Stimulated activated CD8-positive, alpha-beta memory T cell treated with anti-CD3 and anti-CD28 coated beads, Interleukin-15, amount 100 ng/mL, for 48 hours (primary cell): ENCODE measurements at places on chromosomes 6 and 20.

DNA sequence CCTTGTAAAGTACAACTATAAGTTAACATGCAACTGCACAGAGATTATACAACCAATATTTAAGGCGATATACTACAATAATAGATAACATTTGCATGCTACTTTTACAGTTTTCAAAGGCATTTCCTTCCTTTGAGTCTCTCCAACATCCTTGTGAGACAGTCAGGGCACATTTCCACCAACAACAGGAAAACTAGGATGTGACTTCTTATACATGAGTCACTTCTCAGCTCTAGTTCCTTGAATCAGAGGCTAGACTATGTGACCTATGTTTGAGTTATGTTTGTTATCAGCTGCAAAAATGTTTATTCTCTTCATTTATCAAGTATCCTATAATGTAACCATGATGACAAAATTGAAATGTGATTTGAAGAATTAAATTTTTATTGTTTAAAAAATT is 51.7 kb upstream of the TFAP2D start:
- DNase-seq: no peak

GRCh38 chr6:155079985-155080452 is 84.9 kb downstream of the TIAM2 start:
- DNase-seq: peak; percentile 25

DNA sequence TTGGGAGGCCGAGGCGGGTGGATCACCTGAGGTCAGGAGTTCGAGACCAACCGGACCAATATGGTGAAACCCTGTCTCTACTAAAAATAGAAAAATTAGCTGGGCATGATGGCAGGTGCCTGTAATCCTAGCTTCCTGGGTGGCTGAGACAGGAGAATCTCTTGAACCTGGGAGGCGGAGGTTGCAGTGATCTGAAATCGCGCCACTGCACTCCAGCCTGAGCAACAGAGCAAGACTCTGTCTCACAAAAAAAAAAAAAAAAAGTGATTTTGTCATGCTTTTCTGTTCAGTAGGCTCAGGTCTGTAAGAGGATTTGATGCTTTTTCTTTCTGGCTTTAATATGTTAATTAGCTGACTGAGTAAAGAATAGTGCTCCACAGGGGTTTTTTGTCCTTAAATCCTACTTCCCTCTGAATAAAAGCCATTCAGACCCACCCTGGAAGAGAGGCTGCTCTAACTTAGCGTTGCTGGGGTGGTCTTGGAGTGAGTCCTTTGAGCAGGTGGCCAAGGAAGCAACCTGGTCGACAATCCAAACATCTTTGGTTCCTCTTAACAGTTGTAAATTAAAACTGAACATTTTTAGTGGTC is 19.0 kb downstream of the MCM8 start:
- DNase-seq: no peak

DNA sequence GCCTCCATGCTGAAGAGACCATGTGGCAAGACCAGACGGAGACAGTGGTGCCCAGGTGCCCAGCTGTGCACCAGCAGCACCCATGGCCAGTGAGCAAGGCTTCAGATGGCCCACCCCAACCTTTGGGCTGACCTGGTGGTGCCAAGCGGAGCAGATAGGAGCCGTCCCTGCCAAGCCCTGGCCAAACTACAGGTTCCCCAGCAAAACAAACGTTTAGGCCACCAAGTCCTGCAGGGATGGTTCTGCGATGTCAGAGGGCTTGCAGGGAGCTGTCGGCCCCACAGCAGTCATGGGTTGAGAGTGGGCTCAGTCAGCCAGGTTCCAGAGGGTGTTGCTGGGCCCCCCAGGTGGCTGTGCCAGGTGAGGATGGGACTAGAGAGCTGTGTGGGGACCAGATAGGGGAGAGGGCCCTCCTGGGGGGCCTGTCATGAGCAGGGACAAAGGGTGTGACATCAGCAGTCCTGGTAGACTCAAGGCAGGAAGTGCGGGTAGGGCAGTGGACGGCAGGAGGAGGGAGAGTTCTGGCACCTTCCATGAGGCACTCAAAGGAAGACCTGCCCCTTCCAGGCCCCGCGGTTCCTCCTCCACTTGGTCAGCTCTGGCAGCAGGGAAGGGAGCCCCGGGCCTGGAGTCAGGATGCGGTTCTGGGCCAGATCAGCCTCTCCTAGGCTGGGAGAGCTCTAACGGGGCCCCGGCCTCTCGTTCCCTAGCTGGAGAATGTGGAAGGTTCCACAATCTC is 342.4 kb downstream of the ZFAND3 start:
- DNase-seq: no peak

- DNase-seq: no peak
Measured at GRCh38 chr6:139248911-139249310, 42.9 kb downstream of the TXLNB start.

DNA sequence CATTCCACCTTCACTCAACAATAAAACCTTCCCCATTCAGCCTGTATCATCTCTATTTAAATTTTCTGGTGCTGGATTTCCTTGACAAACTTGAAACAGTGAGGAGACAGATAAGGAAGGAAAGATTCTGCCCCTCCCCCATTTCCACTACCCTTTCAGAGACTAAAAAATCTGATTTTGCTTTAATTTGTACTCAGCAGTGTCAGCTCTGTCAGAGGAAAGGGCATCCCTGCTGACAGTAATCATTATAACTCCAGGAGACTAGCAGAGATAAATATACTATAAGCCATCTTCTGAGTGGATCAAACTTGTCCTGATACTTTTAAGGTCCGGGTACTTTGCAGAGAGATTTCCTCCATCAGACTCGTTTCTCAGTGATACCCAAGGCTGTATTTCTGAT is 155.6 kb downstream of the SAMD5 start:
- no peak for DNase-seq

DNA sequence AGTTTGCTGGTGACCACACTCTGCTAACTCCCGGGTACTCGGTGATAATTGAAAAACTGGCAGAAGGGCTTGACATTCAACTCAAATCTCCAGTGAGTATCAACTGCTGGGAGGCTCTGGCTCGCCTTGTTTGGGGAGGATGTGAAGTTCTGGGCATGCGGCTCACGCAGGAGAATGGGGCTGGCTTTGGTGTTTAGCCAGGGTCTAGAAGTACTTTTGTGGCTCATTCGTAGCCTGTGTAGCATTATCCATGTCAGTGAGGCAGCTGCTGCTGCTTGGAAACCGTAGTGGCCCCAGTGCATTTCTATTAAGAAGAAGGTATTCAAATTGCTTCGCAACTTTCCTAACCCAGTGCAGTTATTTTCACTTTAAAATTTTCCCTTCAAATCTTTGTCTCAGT is 52.2 kb downstream of the KDM1B start:
- DNase-seq: no peak

DNA sequence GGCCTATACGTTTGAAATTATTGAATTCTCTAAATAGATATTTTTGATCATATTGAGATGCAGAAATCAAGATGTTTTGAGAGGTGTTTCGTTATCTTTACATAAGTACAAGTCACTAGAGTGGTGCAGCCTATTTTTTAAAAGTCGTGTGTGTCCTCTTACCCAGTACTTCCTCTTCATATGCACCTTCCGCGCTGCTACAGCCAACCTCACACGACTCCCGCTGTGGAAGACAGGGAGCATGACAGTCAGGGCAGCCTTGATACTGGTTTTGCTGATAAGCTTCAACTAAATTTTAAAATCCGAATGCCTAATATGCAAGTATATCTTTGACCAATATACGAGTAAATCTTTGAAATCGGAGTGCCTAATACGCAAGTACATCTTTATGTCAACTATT is 16.3 kb downstream of the ROS1 start:
- no peak for DNase-seq

GRCh38 chr6:3371222-3371949 is 85.5 kb downstream of the SLC22A23 start:
- DNase-seq: no peak

DNA sequence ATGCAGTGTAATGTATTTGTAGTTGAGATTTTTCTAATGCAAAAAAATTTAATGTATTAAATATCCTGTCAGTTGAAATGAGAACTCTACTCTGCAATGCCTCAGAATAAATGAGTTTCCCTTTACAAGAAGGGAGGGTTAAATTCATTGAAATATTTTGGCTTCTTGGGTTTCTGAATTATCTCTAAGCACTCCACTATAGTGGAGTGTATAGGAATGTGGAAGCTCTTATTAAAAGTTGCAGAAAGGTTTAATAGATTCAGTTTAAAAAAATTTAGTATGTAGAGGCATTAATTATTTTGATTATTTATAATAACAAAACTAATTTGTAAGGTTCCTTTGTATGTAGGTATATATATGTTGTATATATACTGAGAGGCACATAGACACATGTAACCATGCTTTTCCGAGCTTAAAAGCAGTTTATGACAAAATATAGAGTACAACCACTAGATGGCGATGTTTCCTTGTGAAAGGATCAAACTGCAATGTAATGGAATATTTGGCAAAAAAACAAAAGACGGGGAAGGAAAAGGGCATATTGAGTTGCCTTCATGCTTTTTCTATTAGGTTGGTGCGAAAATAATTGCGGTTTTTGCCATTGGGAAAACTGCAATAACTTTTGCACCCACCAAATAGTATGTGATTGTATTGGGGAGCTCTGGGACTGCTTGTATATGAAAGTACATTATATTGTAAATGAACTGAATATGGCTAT is 144.2 kb downstream of the MYO6 start:
- no peak for DNase-seq

GRCh38 chr6:38873001-38873400 is 157.9 kb downstream of the DNAH8 start:
- DNase-seq: no peak

- no peak for DNase-seq
Measured at GRCh38 chr6:37482606-37483251, 17.0 kb downstream of the CCDC167 start.

- no peak for DNase-seq
Measured at GRCh38 chr20:39563349-39563748, 601.2 kb downstream of the DHX35 start.

GRCh38 chr20:37935435-37935834 is 32.5 kb downstream of the VSTM2L start:
- DNase-seq: no peak

- no peak for DNase-seq
Measured at GRCh38 chr6:25157183-25157582, 122.0 kb upstream of the CARMIL1 start.

GRCh38 chr20:10893321-10893720 is 219.5 kb upstream of the JAG1 start:
- DNase-seq: no peak

GRCh38 chr6:37293426-37293825 is 35.5 kb upstream of the TMEM217 start:
- DNase-seq: no peak

- no peak for DNase-seq
Measured at GRCh38 chr6:125102891-125103290, 50.7 kb upstream of the TPD52L1 start.

- DNase-seq: no peak
Measured at GRCh38 chr20:14049111-14049510, 53.8 kb downstream of the MACROD2 start.

GRCh38 chr6:148005806-148006205 is 336.8 kb upstream of the SASH1 start:
- DNase-seq: no peak

- peak; percentile 42 for DNase-seq
Measured at GRCh38 chr6:127812985-127813698, 87.7 kb downstream of the THEMIS start.

GRCh38 chr6:136324686-136325380 is 35.2 kb upstream of the BCLAF1 start:
- DNase-seq: no peak

GRCh38 chr6:15362274-15363160 is 116.6 kb downstream of the JARID2 start:
- no peak for DNase-seq
